Chondrocyte (in vitro differentiated cells): ENCODE measurements at places on chromosomes 11 and 22.
A peak's percentile ranks its signal among the peaks of the same experiment; 100 is the strongest.

GRCh38 chr11:12174477-12175143 is 64.2 kb downstream of the MICAL2 start:
- no peak for DNase-seq

- DNase-seq, result no peak
Measured at GRCh38 chr22:31305194-31305593, 12.9 kb upstream of the PIK3IP1 start.

GRCh38 chr11:121754598-121754997 is 301.8 kb upstream of the SORL1-AS1 start:
- no peak for DNase-seq

GRCh38 chr11:2763984-2764383 is 64.2 kb upstream of the KCNQ1OT1 start:
- DNase-seq, result no peak

DNA sequence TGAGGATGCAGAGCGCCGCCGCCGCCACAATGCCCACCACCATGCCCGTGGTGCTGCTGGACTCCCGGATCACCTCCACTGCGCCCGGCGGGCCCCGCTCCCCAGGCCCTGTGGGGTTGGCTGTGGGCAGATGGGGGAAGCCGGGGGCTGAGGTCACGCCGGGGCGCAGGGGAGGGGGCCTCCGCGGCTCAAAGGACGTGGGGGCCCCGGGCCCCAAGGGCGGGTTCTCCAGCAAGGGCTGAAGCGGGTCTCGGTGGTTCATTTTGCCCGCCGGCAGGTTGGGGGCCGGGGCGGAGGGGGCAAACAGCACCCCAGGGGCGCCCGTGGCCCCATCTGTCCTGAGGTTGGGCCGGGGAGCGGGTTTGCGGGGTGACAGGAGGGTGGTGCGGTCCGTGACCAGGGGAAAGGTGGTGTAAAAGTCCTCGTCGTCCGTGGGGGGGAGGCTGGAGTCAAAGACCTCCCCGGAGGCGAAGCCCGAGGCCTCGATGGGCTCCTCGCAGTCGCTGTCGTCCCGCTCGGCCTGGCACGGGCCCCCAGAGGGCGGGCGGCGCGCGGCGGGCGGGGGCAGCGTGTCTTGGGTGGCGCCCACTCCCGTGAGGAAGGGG is 16.5 kb downstream of the SLC22A12 start:
- peak; percentile 89 for DNase-seq

DNA sequence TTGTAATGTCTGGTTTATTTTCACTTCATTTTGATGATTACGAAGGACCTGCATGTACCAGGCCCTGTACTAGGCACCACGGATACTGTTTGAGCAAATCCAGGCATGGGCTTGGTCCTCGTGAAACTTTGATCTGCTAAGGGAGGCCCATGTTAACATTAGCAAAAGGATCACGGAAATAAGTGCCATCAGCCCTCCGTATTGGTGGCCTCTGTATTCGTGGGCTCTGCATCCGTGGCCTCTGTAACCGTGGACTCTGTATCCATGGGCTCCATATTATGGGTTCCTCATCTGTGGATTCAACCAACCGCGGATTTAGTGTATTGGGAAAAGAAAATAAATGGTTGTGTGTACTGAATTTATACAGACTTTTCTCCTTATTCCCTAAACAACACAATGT is 8.7 kb downstream of the ARHGAP8 start:
- DNase-seq, result no peak

DNA sequence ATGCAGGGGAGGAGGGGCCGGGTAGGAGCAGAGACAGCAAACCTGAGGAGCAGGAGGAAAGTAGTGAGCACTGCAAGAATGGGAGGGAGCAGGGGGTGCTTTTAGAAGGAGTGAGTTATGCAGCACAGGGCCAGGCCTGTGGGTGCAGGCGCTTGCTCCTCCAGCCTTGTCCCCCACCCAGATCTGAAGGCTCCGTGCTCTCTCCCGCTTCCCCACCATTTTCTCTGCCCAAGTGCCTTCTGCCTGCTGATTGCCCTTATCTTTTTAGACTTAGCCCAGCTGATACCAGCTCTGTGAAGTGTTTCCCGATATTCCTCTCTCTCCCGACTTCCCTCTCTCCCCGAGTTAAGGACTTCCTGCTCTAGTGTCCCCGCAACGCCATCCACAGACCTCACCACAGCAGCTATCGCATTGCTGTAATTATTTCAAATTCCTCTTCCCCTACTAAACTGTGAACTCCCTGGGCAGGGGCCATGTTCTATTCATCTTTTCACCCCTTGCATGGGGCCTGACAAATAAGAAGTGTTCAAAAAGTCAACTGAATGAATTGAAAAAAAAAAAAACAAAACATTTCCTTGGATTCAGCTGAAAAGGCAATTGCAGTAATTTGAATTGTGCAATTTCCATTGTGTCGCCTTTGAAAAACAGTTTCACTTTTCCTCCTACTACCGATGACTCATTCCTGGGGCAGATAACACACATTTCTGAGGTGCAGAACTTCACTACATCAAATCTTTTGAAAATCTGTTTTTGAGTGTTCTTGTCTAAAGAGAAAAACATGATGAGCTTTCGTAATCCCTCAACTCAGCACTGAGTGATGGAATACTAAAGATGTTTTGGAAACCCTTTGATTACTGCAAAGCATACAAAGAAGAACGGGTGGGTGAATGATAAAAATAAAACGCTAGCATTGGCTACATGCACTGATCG is 69.7 kb upstream of the BMAL1 start:
- DNase-seq, result no peak

DNA sequence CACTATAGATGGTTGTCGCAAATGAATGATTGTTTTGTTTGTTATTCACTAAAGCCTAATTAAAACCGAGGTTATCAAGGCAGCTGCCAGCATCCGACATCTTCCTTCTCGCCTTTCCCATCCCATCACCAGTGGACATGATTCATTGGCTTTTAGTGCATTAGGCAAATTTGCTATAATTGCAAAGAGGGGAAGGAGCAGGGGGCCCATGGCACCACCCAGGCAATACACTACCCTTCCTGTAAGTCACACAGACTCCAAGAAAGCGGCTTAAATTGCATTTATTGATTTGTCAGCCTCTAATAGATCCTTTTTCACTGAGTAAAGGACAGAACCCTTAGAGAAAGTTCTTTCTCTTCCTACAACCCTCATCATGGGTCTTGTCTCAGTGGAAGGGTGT is 169.2 kb upstream of the NCAM1 start:
- no peak for DNase-seq

DNA sequence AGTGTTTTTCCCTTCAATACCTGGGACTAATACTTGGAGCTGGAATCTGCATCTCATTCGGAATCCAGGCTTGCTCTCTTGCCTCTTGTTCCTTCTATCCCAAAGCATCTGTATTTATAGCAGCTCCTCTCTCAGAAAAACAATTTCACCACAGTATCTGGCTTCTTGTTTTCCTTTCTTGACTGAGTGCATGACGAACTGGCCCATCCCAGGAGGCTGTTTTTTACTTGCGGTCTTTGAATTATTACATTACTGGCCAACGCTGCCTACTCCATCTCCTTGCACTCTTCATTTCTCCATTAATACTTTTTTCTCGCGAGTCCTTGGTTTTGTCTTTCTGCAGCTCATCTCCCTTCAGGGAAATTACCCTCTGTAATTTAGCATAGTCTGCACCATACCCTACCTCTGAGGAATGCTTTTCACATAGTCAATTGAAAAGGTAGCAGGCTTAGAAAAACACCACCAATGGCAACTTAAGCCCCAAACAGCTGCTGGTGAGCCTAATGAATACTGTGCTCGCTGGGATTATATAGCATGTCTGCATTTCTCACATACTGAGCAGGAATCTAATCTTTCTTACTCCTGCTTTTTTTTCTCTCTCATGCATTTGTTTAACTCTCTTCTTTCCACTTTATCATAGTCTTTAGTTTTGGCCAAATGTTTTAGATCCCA is 277.4 kb upstream of the SESN3 start:
- no peak for DNase-seq

DNA sequence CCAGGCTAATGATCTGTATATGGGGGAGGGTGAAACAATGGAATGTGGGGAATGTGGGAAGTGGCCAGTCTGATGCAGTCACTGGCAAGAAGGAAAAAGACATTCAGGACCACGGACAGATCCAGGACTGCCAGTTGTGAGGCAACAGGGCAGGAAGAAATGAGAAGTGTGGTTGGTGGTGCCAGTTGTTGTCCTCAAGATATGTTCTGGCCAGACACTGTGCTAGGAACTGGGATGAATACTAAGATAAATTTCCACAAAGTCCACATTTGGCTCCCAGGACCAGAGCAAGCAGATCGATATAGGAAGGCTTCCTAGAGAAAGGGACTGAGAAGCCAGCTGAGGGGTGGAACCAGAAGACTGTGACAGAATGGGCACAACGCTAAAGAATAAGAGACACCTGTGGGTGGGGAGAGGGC is 6.8 kb upstream of the TPBGL start:
- no peak for DNase-seq

DNA sequence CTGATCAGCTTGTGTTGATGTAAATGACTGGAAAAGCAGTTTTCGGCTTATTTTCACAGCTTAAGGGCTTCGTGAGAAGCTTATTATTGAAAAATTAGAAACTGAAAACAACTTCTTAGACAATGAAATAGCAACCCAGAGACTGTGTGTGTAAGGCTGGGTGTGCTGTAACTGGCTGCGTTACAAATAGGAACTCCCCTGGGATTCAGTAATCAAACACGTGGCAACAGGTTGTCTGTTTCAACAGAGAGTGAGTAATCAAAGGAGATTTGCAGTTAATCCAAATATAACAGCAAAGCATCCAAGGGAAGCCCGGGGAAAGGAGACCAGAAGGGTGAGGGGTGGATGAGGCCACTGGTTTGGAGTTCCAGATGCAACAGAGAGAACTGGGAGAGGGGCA is 19.2 kb downstream of the NTM start:
- DNase-seq, result no peak

DNA sequence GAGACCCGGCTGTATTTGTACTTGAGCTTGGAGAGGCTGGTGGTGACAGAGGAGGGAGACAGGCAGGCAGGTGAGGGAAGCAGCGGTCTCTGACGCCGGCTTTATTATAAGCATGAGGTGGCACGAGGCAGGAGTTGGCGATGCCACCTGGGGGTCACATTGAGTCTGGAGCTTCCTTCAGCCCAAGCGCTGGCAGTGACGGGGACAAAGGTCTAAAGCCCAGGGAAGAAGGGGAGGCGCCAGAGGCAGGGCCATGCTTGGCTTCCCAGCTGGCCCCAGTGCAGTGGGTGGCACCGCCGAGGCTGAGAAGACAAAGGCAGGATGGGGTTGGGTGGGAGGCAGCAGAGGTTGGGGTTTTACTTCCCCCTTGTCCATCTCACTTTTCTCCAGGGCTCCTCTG is 4.5 kb downstream of the FXYD2 start:
- peak; percentile 63 for DNase-seq

- DNase-seq, result peak; percentile 92
Measured at GRCh38 chr22:46701262-46701661, 36.8 kb downstream of the CERK start.

DNA sequence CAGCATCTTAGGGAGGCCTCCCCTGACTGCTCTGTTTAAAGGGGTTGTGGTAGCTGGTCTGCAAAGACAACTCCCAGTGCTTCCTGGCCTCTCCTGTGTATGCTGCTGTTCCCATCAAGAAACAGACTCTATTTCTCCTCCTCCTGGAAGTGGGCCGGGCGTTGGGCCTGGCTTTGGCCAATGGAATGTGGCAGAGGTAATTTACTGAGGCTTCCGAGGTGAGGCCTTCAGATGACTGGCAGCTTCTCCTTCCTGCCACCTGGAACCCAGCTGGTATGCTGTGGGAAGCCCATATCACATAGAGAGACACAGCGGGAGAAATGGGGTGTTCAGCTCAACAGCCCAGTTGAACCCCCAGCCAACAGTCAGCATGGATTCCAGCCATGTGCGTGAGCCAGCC is 25.1 kb upstream of the EIF3D start:
- no peak for DNase-seq

GRCh38 chr11:78783846-78784245 is 209.2 kb upstream of the NARS2 start:
- no peak for DNase-seq

DNA sequence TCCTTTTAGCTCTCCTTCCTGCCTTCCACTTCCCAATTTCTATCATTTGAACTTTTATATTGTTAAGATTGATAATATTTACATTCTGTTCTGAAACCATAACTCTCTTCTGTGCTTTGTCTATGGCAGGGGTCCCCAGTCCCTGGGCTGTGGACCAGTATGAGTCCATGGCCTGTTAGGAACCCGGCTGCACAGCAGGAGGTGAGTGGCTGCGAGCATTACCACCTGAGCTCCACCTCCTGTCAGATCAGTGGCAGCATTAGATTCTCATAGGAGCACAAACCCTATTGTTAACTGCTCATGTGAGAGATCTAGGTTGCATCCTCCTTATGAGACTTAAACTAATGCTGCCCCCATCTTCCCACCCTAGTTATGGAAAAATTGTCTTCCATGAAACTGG is 48.4 kb upstream of the HEPHL1 start:
- no peak for DNase-seq

DNA sequence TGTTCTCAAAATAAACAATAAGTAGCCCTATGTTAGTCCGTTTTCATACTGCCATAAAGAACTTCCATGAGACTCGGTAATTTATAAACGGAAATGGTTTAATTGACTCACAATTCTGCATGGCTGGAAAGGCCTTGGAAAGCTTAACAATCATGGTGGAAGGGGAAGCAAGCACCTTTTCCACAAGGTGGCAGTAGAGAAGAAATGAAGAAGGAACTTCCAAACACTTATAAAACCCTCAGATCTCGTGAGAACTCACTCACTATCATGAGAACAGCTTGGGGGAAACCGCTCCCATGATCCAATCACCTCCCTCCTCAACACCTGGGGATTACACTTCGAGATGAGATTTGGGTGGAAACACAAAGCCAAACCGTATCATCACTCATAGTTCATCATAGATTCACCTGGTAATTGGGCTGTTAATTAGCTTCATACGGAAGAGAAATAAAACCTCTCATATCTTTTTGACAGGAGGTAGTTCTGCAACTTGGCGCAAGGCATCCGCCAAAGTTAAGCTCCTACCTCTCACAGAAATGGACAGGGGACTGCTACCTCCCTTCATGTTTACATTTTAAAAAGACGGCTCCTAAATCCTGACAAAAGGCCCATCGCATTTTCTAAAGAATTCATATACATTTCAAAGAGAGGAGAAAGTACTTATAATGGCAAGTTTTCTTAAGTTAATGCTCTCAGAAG is 49.0 kb downstream of the MUC15 start:
- no peak for DNase-seq

GRCh38 chr11:95920460-95921105 is 3.3 kb downstream of the MTMR2 start:
- no peak for DNase-seq

DNA sequence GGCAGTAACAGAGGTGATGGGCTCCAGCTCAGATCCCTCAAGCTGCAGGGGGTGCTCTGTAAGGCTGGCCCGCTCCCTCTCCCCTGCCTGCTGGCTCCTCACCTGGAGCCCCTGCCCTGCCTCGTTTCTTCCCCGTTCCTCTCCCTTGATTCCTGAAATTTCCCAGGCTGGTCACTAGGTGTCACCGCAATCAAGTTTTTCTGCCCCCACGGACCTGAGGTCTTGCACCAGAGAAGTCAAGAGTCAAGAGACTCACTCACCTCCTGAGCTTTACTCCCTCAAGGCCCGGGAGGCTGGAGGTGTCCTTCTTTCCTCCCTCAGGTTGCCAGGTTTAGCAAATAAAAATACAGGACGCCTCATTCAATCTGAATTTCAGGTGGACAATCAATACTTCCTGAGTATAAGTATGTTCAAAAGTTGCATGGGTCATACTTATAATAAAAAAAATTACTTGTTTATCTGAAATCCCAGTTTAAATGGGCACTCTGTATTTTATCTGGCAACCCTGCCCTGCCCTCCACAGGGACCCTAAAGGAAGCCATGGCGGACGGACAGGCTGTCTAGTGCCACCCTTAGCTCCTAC is 69.2 kb downstream of the SCUBE1 start:
- no peak for DNase-seq
